ENCODE measurements at places on chromosomes 6 and 20. TPM values are rescaled to one million over a fixed set of nuclear protein-coding genes. Genes with fewer than 3 reads are reported as not detected.

Gene PARD6B
- 1.3 TPM for polyA plus RNA-seq

Gene FBXL4
- 29.5 TPM for polyA plus RNA-seq

Gene IMPG1
- 0.52 TPM for polyA plus RNA-seq

Gene ZC2HC1B
- polyA plus RNA-seq = not detected

Gene EYA2
- 1.8 TPM for polyA plus RNA-seq

Gene CRISP3
- 0.46 TPM for polyA plus RNA-seq

Gene TMEM217
- 1.4 TPM for polyA plus RNA-seq

Gene BMP5
- polyA plus RNA-seq = 2.8 TPM

Gene CDH26
- 1.4 TPM for polyA plus RNA-seq

Gene RGS19
- polyA plus RNA-seq = 9.1 TPM

Gene WFDC10B
- not detected for polyA plus RNA-seq

Gene LY6G5C
- 5.9 TPM for polyA plus RNA-seq

Gene OR2J3
- not detected for polyA plus RNA-seq

Gene MLN
- 1.3 TPM for polyA plus RNA-seq

Gene C6orf132
- polyA plus RNA-seq = 3.6 TPM

Gene PACRG
- 13.7 TPM for polyA plus RNA-seq

Gene SAMD3
- polyA plus RNA-seq = 1.3 TPM

Gene ATP6V1G2
- polyA plus RNA-seq = 4.8 TPM

Gene SLC22A7
- 0.56 TPM for polyA plus RNA-seq

Gene TMEM244
- polyA plus RNA-seq = not detected

Gene PLCG1
- polyA plus RNA-seq = 110 TPM

Gene HLA-DPA1
- 17.1 TPM for polyA plus RNA-seq

Gene MRAP2
- 3.5 TPM for polyA plus RNA-seq

Gene OXT
- 0.93 TPM for polyA plus RNA-seq

Gene TRIM10
- polyA plus RNA-seq = 0.49 TPM

Gene SLC2A10
- polyA plus RNA-seq = 32.2 TPM

Data from left renal pelvis (tissue), 4 donors.